ENCODE measurements at places on chromosomes 2 and 18. TPM values are rescaled to one million over a fixed set of nuclear protein-coding genes. Genes with fewer than 3 reads are reported as not detected.

DNA sequence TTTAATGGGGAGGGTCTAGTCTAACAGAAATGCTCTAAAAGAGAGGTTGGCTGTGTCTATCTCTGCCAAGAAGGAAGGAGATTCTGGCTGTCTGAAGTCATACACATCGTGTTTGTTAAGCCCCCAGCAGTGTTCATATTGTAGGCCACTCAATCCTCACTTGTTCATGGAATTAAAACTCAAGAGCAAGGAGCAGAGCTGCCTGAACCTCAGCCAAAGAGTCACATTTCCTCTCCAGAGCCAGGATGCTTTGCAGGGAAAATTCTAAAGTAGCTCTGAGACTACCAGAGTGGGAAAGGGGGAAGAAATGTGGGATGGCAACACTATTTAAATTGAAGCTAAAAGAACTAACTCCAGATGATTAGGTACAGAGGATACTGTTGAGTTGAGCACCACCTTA, 190.7 kb upstream of the CXCR4 start:
- no peak overlapping the region for H3K4me3 ChIP-seq
- no peaks in the 10 kb centered on the region for H3K36me3 ChIP-seq
- H3K27ac ChIP-seq = no peak overlapping the region
- DNase-seq = no peak

- no peak overlapping the region for H3K27ac ChIP-seq
- no peak overlapping the region for H3K4me3 ChIP-seq
- DNase-seq = no peak
- no peaks in the 10 kb centered on the region for H3K36me3 ChIP-seq
- no peaks in the 10 kb centered on the region for H3K27me3 ChIP-seq
- H3K4me1 ChIP-seq = no peaks in the 10 kb centered on the region
Observed at GRCh38 chr2:158144914-158145625, 43.4 kb downstream of the UPP2 start.

ACVR1C gene
- polyA plus RNA-seq = 0.20 TPM

DNA sequence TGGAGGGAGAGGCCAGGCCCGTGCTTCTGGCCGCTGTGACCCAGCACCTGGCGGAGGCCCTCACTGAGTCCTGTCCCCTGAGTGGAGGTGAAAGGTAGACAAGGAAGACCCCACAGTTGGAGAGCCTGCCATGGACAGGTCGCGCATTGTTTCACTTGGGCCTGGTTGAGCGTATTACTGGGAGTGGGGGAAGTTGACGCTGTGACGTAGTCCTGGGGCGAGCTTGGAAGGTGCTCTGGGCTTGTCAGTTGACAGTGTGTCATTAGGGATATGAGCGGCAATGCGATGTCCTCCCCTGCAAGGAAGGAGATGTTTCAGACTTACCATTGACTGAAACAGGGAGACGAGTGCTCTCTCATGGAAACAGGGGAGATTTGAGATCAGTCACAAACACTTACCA, 127.1 kb downstream of the SH3RF3 start:
- no peak overlapping the region for H3K4me3 ChIP-seq
- no peak overlapping the region for H3K27ac ChIP-seq
- no peaks in the 10 kb centered on the region for H3K4me1 ChIP-seq
- H3K36me3 ChIP-seq = no peaks in the 10 kb centered on the region
- H3K27me3 ChIP-seq = peaks cover 13% of the 10 kb centered on the region

DNA sequence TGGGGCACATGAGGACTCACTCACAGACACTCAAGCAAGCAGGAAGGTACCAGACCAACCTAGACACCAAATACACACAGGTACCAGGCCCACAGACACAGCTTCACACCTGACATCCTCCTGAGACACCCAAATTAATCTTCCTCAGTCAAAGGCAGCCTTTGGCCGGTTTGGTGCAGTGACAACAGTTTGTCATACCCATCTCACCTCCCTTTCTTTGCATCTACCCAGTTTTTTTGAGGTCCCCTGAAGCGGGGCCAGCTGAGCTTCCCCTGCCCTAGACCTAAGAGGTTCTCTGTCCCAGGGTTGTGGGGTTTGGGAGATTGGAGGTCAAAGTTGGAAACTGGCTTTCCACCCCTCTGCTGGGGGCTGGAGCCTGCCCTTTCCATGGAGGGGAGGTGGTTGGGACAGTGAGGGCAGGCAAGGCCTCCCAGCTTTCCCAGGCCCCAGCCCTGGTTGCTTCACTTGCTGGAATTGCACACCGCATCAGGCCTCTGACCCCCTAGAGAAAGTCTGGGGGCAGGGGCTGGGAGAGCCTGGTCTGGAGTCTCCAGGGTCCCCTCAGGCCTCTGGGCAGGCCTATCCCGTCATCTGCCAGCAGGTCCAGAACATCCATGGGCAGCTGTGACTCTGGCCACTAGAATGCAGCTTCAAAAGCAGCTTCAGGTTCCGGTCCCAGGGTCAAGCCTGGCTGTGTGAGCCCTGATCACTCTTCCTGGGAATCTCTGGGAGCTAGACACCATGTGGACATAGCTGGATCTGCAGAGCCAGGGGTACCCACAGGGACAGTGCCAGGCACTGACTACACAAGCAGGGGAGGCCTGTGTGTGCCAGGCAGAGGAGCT, 12.5 kb upstream of the TEX261 start:
- H3K36me3 ChIP-seq = no peaks in the 10 kb centered on the region
- no peaks in the 10 kb centered on the region for H3K4me1 ChIP-seq
- no peak overlapping the region for H3K27ac ChIP-seq
- H3K27me3 ChIP-seq = peaks cover 3% of the 10 kb centered on the region
- DNase-seq = no peak
- no peak overlapping the region for H3K4me3 ChIP-seq

PIAS2 gene
- polyA plus RNA-seq = 17.0 TPM

PIK3C3 gene
- polyA plus RNA-seq = 65.0 TPM

FBXO48 gene
- 1.9 TPM for polyA plus RNA-seq

DNA sequence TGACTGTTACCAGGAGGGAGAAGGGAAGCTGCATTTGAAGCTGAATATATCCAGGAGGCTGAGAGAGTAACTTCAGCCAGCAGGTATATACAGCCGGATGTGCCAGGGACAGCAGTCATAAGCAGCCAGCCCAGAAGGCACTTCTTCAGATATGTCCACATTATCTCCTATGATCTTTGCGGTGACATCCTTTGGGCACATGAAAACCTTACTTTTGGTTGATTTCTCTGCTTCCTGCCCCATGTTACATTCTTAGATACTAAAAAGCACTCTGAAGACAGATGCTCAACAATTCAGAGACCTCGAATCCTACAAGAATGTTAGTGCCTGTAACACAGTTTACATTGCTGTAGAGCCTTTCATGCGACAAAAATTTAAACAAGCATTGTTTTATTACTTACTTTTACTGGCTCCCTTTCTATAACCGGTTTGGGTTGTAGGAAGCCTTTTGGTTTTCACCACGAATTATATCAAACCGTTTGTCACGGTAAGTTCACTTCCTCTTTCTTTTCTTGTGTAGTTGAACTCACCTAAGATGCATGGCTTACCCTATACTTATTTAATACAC, 50.3 kb upstream of the TLK1 start:
- no peak overlapping the region for H3K27ac ChIP-seq
- peaks cover 5% of the 10 kb centered on the region for H3K4me1 ChIP-seq
- no peak overlapping the region for H3K4me3 ChIP-seq

RSAD2 gene
- polyA plus RNA-seq = 2.2 TPM

DNA sequence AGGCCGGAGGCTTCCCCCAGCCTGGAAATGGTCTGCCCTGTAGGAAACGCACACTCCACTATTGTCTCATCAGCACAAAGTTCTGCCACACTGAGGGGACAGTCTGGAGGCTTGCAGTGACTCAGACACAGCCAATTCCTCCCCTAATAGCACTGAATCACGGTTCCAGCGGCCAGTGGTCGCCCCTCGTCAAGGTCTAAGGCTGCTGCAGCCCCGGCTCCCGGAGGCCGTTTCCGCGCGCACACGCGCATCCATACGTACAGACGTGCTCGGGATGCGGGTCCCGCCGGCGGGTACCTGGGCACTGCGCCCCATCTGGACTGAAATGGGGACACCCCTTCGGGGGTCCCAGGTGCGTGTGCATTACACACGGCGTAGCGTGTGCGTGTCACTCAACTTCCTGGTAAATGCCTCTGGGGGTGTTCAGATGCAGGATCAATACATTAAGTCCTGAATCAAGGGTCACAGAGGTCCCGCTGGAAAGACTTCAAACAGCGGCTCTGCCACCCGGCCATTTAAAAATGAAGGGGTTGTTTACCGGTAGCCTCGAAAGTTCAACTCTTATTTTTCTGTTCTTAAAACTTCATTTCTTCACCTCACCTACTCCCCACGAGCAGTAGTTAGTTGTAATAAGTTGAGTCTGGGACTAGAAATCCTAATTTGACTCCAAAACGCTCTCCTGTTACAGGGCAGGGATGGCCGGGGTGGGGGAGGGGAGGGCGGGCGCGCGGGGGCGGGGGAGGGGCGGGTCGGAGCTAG, 572 bp upstream of the ZNF516 start:
- no peaks in the 10 kb centered on the region for H3K27me3 ChIP-seq
- DNase-seq = no peak
- peak overlapping the region; percentile 78 for H3K4me3 ChIP-seq
- no peaks in the 10 kb centered on the region for H3K36me3 ChIP-seq

NOL4 gene
- polyA plus RNA-seq = not detected

DNA sequence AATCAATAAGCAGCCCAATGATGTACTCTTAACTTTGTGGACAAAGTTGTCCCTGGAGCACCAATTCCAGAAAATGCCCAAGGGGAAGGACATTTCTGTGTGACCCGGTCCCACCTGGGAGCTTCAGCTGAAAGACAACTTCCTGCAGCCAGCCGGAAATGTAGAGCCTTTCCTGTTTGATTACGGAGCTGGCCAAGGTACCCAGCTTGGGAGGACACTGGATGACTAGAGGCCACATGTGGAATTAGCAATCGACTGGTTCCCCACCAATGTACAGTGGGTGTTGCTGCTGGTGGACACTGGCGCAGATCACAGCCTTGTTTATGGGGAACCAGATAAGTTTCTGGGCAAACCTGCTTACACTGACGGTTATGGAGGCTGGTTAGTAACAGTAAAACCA, 53.0 kb upstream of the ZC3H15 start:
- no peaks in the 10 kb centered on the region for H3K27me3 ChIP-seq
- H3K4me3 ChIP-seq = no peak overlapping the region
- H3K27ac ChIP-seq = no peak overlapping the region
- no peaks in the 10 kb centered on the region for H3K4me1 ChIP-seq

GRCh38 chr2:121356058-121356640, 71.1 kb upstream of the TFCP2L1 start:
- H3K36me3 ChIP-seq = peaks cover 31% of the 10 kb centered on the region
- peak; percentile 15 for DNase-seq
- H3K4me1 ChIP-seq = peaks cover 13% of the 10 kb centered on the region
- H3K27ac ChIP-seq = no peak overlapping the region

KCNG2 gene
- not detected for polyA plus RNA-seq

DNA sequence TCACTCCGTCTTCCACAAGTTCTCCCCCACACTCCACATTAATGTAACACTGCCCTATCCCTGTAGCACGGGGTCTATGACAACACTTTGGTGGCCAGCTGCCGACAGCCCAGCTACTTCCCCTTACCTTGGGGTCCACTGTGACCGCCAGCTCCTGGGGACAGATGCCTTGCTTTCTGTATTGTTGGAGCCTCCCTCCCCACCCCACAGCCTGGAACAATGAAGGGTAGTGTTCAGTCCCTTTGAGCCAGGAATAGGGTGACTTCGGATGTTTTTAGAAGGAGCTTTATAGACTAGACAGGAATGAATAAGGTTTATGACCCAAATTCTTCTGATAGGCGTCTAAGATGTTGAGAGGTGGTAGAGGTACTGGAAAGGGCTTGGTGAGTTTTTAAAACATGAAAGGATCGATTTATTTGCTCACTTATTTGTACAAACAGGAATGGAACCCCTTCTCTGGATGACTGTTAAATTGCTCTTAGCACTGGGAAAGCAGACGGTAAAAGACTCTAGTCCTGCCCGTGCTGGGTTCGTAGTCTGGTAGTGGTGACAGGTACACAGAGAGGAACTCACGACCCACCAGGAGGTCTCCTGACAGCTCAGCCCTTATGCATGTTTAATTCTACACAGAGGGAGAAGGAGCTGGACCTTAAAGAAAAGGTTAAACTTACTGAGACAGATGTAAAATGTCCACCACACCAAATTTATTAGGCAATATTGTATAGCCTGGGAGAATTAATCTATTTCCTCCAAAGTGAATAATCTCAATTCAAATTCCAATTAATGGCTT, 90.9 kb downstream of the MYCN start:
- H3K4me1 ChIP-seq = no peaks in the 10 kb centered on the region
- H3K4me3 ChIP-seq = no peak overlapping the region
- no peak for DNase-seq
- H3K27me3 ChIP-seq = no peaks in the 10 kb centered on the region

- peaks cover 4% of the 10 kb centered on the region for H3K4me1 ChIP-seq
- H3K36me3 ChIP-seq = peaks cover 35% of the 10 kb centered on the region
- DNase-seq = no peak
- H3K4me3 ChIP-seq = no peak overlapping the region
Observed at GRCh38 chr2:216205486-216205885, 96.3 kb downstream of the XRCC5 start.

Data from keratinocyte (primary cell).